Stimulated activated CD4-positive, alpha-beta T cell treated with anti-CD3 and anti-CD28 coated beads, Interleukin-1b, Interleukin-23, amount 100 ng/mL, for 24 hours (primary cell): ENCODE measurements at places on chromosomes 4 and X.

GRCh38 chr4:98476891-98477290 lies 181.5 kb downstream of the TSPAN5 start:
- no peak for DNase-seq

- DNase-seq: no peak
Observed at GRCh38 chr4:154491341-154492271, at the start of gene DCHS2. Gene DCHS2, minus strand, starts transcription at chr4:154491799. Its CDS starts 444 bp downstream, at chr4:154491355.

DNA sequence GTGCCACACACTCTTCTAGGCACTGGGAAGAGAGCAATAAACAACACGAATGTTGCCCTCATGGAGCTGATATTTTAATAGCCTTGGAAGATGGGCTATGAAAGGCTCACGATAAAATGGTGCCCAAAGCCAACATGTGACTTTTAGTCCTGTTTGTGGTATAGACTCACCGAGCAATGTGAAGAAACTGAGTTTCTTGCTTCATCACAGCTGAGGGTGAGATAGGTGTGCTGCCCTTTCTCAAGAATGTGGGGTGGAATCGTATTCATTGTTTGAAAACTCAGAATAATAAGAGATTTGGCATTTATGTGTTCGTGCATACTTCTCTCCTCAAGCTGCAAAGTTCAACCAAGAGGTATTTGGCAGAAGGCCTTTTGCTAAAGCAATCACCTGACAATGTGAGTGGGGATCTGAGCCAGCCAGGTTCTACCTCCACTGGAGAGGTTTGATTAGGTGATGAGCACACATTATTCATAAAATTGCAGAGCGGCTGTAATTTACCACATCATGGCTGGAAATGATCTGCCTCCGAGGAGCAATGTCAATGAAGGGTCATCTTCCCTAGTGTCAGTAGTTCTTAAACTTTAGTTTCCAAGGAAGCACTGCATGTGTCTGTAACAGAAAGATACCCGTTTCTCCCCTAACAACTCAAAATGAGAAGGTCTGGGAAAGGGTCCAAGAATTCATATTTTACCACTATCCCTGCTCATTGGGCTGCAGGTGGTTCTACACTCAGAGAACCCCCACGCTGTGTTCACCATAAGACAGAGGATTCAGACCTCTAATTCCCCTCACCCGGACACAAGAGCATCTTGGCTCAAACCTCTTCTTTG lies 41.9 kb upstream of the CBR4 start:
- DNase-seq: no peak

DNA sequence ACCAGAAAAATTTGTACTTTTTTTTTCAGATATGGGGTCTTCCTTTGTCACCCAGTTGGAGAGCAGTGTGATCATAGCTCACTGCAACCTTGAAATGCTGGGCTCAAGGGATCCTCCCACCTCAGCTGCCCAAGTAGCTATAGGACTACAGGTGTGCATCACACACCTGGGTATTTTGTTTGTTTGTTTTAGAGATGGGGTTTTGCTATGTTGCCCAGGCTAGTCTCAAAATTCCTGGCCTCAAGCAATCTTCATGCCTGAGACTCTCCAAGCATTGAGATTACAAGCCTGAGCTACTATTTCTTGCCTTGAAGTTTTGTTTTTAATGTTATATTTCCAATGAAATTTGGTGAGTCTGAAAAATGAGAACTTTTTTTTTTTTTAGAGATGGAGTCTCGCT lies 847.8 kb downstream of the TRIML1 start:
- no peak for DNase-seq

- no peak for DNase-seq
Observed at GRCh38 chr4:53592122-53592521, 836 bp upstream of the LNX1 start.

DNA sequence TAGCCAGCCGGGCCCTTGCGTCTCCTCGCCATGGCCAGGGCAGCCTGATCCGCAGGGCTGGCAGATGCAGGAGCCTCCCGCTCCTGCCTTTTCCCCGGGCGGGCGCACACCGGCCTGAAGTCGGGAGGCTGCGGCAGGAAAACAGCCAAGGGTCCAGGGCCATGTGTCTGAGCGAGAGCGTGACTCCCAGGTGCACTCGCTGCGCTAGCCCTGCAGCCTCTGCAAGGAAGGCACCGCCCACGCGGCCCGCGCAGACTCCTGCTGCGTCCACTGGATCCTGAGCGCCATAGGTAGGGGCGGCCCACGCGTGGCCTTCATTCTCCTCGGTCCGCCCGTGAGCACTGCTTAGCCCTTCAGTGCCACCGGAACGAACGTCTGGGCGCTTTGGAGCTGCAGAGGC lies 379.9 kb downstream of the TRAM1L1 start:
- no peak for DNase-seq

DNA sequence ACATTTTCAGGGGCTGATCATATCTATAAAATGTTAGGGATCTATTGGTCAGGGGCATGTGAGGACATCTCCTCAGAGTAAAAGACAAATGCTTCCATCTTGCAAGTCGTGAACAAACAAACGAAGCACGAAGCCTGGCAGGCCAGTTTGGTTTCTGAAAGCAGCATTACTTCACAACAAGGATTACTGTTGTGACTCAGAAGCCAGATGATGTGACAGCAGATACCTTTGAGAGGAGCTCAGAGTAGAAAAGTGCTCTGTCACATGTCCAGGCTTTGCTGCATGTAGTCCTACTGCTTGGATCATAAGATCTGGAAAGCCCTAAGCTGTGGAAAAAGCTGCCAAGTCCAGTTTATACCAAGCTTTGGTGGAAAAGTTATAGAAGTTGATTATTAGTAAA lies 1827.2 kb downstream of the ARAP2 start:
- no peak for DNase-seq

GRCh38 chr4:69058410-69059059 lies 37.7 kb upstream of the UGT2B7 start:
- no peak for DNase-seq

- no peak for DNase-seq
Observed at GRCh38 chrX:74446876-74447275, 25.6 kb downstream of the SLC16A2 start.

DNA sequence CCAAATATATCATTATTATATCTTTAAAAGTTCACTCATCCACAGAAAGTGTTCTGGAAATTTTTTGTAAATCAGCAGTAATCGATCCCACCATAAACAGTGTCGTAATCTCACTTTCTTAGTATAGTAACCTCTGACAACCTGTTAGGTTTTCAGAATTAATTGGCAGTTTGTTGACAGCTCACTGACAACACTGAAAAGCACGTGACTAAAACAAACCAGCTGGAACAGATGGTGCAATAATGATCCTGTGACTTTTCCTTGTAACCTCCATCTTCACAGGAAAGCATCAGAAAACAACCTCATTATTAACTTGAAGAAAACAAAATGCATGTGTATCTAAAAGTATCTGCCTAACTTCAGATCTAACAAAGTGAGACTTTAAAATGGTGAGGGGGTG lies 48.5 kb downstream of the FSTL5 start:
- DNase-seq: no peak

GRCh38 chr4:16875487-16875886 lies 23.0 kb downstream of the LDB2 start:
- no peak for DNase-seq

DNA sequence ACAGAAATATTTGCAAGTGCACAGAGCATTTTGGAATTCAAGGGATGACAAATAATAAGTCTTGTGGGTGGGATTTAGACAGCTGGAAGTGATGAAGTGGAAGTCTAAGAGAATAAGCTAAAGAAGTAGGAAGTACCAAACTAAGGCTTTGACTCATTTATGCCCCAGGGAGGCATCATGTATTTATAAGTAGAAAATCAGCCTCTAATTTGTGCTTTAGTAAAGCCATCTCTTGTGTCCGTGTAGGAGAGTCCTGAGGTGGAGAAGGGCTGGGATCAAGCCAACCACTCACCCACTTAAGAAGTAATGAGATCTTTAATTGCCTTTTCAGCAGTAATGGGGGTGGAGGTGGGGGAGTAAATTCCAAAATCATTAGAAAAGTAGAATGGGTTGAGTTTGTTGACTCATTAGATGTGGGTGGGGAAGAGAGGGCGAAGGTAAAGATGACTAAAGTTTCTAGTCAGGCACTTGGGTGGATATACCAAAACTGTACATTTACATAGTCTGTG lies 356.7 kb downstream of the STIM2 start:
- DNase-seq: no peak

DNA sequence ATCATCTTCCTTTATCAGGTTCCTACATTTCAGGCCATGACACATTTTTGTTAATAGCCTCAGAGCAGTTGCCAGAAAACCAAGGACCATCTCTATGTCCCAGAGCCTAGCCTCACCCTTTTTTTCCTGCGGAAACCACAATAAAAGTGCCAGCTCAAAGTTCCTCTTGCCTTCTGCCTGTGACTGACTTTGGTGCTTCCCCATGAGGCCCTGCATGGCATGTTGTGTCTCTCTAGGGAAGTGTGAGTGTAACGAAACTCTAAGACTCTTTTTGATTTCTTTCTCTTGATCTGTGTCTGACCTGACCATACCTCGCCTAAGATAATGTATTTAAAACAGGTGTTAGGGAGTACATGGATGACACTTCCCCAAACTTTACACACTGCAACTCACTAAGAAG lies 642.3 kb upstream of the BOD1L1 start:
- no peak for DNase-seq

- DNase-seq: no peak
Observed at GRCh38 chr4:26010304-26010703, 96.3 kb downstream of the SMIM20 start.

GRCh38 chr4:71570492-71570891 lies 213.4 kb downstream of the GC start:
- DNase-seq: no peak

- DNase-seq: no peak
Observed at GRCh38 chr4:2511645-2512131, 24.8 kb upstream of the FAM193A start.

DNA sequence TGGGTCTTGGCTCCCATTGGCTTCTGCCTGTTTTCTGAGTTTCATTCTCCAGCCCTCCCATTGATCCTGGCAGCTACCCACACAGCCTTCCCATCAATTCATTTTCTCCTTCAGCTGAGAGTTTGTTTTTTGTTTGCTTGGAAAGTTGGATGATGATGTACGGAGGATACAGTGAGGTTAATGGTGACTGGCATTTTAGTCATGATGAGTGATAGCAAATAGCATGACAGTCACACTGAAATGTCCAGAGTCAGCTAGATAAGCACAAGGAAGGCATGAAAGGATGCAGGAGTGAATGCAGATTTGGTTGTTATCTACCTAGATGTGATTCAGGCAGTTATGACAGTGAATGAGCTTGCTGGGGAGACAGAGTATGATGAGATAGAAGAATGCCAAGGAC lies 30.6 kb upstream of the LCORL start:
- no peak for DNase-seq

- DNase-seq: no peak
Observed at GRCh38 chr4:21013501-21013900, 313.2 kb downstream of the PACRGL start.

DNA sequence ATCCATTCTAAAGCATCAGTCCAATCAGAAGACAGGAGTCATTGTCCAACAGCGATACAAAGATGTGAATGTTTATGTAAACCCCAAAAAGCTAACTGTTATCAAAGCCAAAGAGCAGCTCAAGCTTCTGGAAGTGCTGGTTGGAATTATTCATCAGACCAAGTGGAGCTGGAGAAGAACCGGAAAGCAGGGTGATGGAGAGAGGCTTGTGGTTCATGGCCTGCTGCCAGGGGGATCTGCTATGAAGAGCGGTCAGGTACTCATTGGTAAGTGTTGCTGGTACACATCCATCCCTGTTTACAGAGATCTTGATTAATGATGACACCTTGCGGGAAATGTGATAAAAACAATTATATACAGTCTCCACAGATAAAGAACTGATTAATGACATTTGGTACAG lies 11.0 kb downstream of the INTU start:
- DNase-seq: no peak

DNA sequence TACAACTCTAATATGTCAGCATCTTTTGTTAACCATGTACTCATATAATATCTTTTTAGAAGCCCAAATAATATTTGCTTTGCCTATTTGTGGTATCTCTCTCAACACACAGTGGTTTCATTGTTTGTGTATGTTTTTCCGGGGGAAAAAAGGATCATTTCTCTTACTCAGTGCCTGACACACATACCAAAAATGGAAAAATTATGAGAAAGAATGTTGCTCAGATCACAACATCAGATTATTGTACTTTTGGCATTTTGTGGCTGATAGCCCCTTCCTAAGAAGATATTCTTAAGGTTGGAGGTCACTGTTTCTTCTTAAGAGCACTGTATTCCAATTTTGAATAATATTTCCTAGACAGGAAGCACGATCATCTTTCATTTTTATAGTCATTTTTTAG lies 93.6 kb downstream of the PDLIM5 start:
- no peak for DNase-seq

- DNase-seq: no peak
Observed at GRCh38 chrX:152958047-152958446, 35.9 kb downstream of the PNMA5 start.

GRCh38 chrX:97616883-97617530 lies 733.3 kb downstream of the RPA4 start:
- DNase-seq: no peak

DNA sequence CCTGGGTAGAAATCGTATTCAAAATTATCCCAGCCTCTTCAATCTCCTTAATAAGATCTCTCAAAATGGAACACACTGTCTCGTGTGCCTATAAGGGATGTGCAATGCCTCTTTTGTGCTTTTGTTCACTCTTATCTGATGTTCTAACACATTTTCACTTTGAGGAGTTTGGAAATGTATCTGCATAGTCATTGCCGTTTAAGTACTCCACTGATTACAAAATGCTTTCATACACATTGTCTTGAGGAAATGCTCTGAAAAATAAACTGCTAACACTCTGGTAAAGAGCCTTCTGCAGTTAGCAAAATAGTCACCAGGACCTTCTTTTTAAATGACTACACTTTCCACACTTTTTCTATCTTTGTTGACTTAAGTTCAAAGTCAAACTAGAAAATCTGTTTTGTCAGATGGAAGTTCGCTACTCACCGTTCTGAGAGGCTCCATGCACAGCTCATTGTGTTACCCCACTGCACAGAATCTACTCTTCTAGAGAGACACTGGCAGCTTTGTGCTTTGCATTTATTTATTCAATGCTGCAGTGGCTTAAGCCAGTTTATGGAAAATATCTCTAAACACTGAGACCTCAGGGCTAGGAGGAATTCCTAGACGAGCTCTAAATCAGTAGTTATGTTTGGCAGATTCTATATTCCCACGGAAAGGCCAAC lies 159.0 kb downstream of the CHIC2 start:
- no peak for DNase-seq

GRCh38 chr4:117249333-117249732 lies 164.0 kb upstream of the TRAM1L1 start:
- DNase-seq: no peak

- no peak for DNase-seq
Observed at GRCh38 chrX:128622296-128622695, 570.1 kb upstream of the ACTRT1 start.
